ENCODE measurements at places on chromosomes 11 and 22. TPM values are rescaled to one million over a fixed set of nuclear protein-coding genes. Genes with fewer than 3 reads are reported as not detected.

DNA sequence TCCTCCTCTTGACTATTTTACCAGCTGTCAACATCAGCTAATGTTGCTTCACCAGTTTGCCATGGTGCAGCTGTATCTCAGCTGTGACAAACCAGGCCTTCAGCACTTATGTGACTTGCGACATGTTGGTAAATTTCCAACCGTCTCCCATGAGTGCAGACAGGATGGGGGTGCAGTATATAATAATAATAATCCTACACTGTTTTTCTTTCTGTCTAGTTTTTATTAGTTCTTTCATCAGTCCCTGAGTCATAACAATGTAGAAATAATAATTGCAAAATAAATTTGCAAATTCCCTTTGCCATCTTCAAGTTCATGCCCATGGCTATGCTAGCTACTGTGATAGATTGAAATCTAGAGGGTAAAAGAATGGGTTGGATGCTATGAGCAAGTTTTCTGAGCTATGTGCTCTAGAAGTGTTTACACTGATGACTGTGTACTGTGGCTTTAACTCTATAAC lies 4.9 kb downstream of the MMP13 start:
- DNase-seq, result no peak

APOBEC3H gene
- 23.6 TPM for total RNA-seq

GRCh38 chr22:30556388-30556787 lies 9.8 kb upstream of the SEC14L6 start:
- peak; percentile 12 for DNase-seq

OR8B4 gene
- not detected for total RNA-seq

DNA sequence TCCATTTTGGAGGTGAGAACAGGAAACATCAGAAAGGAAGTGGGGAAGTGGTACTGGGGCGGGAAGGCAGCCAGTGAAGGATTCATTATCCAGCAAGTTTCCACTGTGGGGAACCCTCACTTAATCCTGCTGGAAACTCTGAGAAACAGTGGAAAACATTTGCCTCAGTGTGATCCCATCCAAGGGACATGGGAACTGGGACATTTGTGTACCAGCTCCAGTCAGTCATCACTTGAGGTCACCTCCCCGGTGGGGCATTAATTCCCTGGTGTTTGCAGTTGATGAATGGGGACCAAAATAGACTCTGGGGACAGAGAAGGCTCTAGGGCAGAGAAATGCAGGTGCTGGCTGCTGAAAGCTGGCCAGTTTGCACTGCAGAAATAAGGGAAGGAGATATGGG lies 599.9 kb downstream of the BUD13 start:
- DNase-seq, result no peak

B3GAT1 gene
- 0.24 TPM for total RNA-seq

DNA sequence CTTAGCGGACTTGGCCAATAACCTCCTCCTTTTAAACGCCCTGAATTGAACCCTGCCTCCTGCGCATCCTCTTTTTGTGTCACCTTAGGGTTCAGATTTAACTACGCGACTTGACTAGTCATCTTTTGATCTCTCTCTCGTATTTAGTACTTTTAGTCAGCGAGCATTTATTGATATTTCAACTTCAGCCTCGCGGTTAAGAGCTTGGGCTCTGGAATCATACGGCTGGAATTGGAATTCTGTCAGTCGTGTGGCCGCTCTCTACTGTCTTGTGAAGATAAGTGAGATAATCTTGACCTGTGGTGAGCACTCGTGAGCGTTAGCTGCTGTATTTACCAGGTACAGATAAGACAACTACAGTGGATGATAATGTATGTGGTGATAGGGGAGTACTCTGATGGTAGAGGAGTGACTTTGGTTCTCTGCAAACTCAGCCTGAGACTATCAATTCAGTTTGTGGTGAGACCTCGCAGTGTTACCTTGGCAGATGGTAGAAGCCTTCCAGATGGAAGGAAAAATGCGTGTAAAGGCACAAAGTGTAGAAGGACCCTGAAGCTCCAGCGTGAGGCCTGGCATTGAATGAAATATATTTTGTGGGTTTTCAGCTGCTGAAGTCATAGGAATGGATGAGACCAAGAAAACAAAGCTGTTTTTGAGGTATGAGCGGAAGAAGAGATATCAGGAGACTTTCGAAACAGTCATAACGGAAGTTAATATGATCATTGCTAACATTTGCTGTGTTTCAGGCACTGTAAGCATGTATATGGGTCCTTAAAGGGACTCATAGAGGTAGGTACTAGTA lies 682 bp downstream of the ATM start:
- DNase-seq, result peak; percentile 55

GGTLC3 gene
- not detected for total RNA-seq

DNA sequence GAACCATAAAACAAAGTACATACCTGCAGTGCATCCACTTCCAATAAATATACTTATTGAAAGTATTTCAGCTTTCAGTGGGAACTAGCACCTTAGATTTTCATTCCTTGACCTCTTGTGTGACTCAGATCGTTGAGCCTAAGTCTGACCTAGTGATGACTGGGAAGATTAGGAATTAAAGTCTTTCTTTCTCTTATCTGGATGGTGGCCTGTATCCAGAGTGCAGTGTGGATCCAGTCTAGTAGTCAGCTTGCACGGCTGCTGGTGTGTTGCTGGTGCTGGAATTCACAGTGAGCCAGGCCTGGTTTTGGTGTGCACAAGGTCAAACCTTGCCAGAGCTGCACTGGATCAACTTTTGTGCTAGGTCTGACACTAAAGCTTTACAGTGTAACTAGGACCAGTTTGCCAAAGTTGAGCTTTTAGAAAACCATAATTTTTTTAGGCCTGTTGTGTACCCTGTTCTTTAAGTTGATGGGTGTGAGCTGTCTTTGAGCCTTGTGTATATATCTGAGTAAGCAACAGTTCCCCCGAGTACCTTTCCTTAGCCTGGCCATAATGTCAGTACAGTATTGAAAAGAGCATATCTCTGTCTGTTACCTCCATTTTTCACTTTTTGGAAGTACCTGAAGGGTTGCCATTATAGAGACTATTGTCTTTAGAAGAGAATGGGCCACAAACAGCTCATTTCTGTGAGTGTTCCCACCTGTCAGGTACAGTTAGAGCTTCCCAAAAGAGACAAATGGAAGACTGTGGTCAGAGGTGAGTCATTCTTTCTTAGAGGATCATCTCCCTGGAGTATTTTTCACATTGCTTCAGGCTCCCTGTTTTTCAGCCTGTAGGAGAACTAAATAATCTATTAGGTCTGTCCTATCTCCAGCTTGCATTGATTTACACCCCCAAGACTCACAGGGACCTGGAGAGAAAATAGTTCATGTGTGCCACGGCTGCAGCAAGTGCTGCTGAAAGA lies 89.8 kb downstream of the ALX4 start:
- no peak for DNase-seq

SLC1A2 gene
- not detected for total RNA-seq

DNA sequence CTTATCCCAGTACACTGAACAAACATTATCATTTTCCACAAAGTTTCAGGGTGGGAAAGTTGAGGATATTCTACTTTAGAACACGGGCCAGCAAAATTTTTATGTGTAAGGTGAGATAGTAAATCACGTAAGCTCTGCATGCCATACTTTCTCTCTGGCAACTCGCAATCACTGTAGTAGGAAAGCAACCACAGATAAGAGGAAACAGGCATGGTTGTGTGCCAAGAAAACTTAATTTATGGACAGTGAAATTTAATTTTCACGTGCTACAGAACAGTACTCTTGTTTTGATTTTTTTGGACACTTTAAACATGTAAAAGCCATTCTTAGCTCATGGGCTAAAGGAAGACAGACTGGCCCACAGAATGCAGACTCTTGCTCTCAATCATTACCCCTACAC lies 82.5 kb downstream of the LARGE1 start:
- no peak for DNase-seq

GRCh38 chr11:34840736-34841386 lies 75.3 kb downstream of the APIP start:
- DNase-seq, result peak; percentile 33

- DNase-seq, result no peak
Measured at GRCh38 chr11:117903505-117904382, 25.5 kb downstream of the TMPRSS13 start.

- DNase-seq, result peak; percentile 4
Measured at GRCh38 chr11:65433657-65434056, 11.1 kb downstream of the NEAT1 start.

- no peak for DNase-seq
Measured at GRCh38 chr11:10044618-10045017, 249.4 kb downstream of the SBF2 start.

GRCh38 chr11:114678125-114679036 lies at the start of gene NXPE2:
TSS of gene NXPE2 (plus strand) at chr11:114678527. CDS start at chr11:114678576, 49 bp downstream.
- no peak for DNase-seq

- peak; percentile 80 for DNase-seq
Measured at GRCh38 chr11:1854949-1855885, 2.3 kb downstream of the LSP1 start.

DNA sequence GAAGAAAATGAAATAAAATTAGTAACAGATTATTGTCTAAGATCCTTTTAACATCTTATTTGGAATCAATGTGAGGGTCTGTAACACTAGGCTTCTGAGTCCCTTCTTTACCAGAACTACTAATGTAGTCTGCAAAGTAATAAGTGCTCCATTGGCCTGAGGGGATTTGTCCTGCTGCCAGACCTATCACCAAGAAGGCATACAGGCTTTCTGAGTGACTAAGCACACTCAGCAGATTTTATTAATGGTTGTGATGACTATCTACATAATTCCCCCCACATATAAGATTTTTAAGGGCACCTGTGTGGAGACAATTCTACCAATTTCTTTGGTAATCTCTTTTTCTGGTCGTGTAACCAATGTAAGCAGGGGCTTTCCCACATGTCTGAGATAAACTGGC lies 365.0 kb upstream of the FAT3 start:
- no peak for DNase-seq

CYP2D6 gene
- total RNA-seq, result 1.9 TPM
